Naive thymus-derived CD4-positive, alpha-beta T cell (primary cell): ENCODE measurements at places on chromosomes 13 and 19. TPM values are rescaled to one million over a fixed set of nuclear protein-coding genes. Genes with fewer than 3 reads are reported as not detected.

GRCh38 chr13:71869274-71869673, 2.3 kb upstream of the DACH1 start:
- DNase-seq, result no peak
- no peaks in the 10 kb centered on the region for H3K36me3 ChIP-seq
- peaks cover 5% of the 10 kb centered on the region for H3K4me1 ChIP-seq
- no peak overlapping the region for H3K4me3 ChIP-seq
- H3K27ac ChIP-seq, result no peak overlapping the region

DNA sequence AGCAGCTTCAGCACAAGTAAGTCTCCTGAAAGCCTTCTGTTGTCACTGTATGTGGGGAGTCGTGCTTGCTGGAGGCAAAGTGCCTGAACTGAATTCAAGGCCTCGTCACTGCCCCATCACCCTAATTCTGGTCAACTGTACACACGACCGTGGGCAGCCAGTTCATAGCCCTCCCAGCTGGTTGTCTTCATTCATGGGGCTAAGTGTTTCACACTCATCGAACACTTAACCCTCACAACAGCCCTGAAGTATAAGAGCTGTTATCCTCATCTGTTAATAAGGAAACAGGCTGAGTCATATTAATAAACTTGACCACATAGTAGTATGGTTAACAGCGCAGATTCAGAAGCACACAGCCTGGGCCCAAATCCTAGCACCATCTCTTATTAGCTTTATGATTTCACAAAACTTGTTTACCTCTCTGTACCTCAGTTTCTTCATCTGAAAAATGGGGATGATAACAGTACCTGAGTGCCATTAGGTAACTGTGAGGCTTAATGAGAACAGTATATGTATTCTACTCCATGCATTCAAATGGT, 66.7 kb downstream of the CDADC1 start:
- H3K4me3 ChIP-seq, result no peak overlapping the region
- no peak overlapping the region for H3K27ac ChIP-seq
- no peaks in the 10 kb centered on the region for H3K36me3 ChIP-seq
- H3K27me3 ChIP-seq, result no peaks in the 10 kb centered on the region
- H3K4me1 ChIP-seq, result no peaks in the 10 kb centered on the region

GRCh38 chr13:73351730-73352129, 292.9 kb downstream of the KLF5 start:
- no peaks in the 10 kb centered on the region for H3K36me3 ChIP-seq
- no peak overlapping the region for H3K27ac ChIP-seq
- H3K27me3 ChIP-seq, result no peaks in the 10 kb centered on the region
- H3K4me3 ChIP-seq, result no peak overlapping the region
- no peaks in the 10 kb centered on the region for H3K4me1 ChIP-seq

GRCh38 chr19:17579661-17580244, 24.3 kb downstream of the COLGALT1 start:
- H3K4me1 ChIP-seq, result no peaks in the 10 kb centered on the region
- H3K36me3 ChIP-seq, result peaks cover 73% of the 10 kb centered on the region
- H3K27me3 ChIP-seq, result no peaks in the 10 kb centered on the region
- H3K4me3 ChIP-seq, result no peak overlapping the region
- no peak overlapping the region for H3K27ac ChIP-seq

GRCh38 chr13:23440821-23441618, 7.5 kb upstream of the SACS start:
- no peak overlapping the region for H3K4me3 ChIP-seq
- no peaks in the 10 kb centered on the region for H3K4me1 ChIP-seq
- no peak for DNase-seq
- H3K27me3 ChIP-seq, result no peaks in the 10 kb centered on the region
- H3K27ac ChIP-seq, result no peak overlapping the region

GRCh38 chr13:95050800-95051615, 250.2 kb downstream of the ABCC4 start:
- no peaks in the 10 kb centered on the region for H3K36me3 ChIP-seq
- H3K4me3 ChIP-seq, result no peak overlapping the region
- H3K27ac ChIP-seq, result no peak overlapping the region
- no peaks in the 10 kb centered on the region for H3K27me3 ChIP-seq
- H3K4me1 ChIP-seq, result no peaks in the 10 kb centered on the region

DNA sequence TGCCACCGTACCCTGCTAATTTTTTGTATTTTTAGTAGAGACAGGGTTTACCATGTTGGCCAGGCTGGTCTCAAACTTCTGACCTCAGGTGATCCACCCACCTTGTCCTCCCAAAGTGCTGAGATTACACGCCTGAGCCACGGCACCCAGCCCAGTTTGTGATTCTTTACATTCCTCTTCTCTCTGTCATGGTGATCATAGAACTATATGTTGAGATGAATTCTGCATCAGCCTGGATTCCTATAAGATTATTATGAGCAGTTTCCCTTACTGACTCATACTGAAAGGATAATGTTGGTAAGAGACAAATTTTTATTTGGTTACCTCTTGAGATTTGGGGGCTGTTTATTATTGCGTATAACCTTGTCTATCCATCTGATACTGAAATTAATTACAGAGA, 121.5 kb upstream of the CSNK1A1L start:
- H3K27me3 ChIP-seq, result no peaks in the 10 kb centered on the region
- H3K36me3 ChIP-seq, result no peaks in the 10 kb centered on the region
- H3K4me1 ChIP-seq, result no peaks in the 10 kb centered on the region
- no peak for DNase-seq

DNA sequence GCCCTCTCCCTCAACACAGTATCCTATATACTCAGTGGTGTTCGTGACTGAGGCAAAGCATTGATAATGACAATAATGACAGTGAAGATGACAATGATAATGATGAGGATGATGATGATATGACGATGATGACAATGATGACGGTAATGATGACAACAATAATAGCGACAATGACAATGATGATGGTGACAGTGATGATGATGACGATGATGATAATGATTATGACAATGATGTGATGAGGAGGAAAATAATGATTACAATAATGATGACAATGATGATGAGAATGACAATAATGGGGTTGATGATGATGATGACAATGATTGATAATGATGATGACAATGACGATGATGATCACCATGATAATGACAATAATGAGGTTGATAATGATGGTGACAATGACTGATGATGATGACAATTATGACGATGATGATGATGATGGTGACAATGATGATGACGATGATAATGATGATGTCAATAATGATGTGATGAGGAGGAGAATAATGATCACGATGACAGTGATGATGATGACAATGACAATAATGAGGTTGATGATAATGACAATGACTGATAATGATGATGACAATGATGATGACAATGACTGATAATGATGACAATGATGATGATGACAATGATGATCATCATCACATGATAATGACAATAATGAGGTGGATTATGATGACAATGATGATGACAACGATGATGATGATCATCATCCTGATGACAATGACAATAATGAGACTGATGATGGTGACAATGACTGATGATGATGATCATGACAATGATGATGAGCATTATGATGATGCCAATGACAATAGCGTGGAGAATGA, 16.7 kb downstream of the ELSPBP1 start:
- H3K4me3 ChIP-seq, result no peak overlapping the region
- no peaks in the 10 kb centered on the region for H3K27me3 ChIP-seq
- no peaks in the 10 kb centered on the region for H3K36me3 ChIP-seq
- DNase-seq, result no peak
- H3K27ac ChIP-seq, result no peak overlapping the region

- H3K27ac ChIP-seq, result no peak overlapping the region
- no peaks in the 10 kb centered on the region for H3K27me3 ChIP-seq
- H3K4me3 ChIP-seq, result no peak overlapping the region
- H3K36me3 ChIP-seq, result peaks cover 9% of the 10 kb centered on the region
- H3K4me1 ChIP-seq, result no peaks in the 10 kb centered on the region
- no peak for DNase-seq
Observed at GRCh38 chr13:27556109-27556508, 64.2 kb downstream of the LNX2 start.

- H3K36me3 ChIP-seq, result no peaks in the 10 kb centered on the region
- H3K4me3 ChIP-seq, result no peak overlapping the region
- no peaks in the 10 kb centered on the region for H3K27me3 ChIP-seq
- H3K4me1 ChIP-seq, result no peaks in the 10 kb centered on the region
Observed at GRCh38 chr19:54877471-54877870, 3.4 kb downstream of the FCAR start.

DNA sequence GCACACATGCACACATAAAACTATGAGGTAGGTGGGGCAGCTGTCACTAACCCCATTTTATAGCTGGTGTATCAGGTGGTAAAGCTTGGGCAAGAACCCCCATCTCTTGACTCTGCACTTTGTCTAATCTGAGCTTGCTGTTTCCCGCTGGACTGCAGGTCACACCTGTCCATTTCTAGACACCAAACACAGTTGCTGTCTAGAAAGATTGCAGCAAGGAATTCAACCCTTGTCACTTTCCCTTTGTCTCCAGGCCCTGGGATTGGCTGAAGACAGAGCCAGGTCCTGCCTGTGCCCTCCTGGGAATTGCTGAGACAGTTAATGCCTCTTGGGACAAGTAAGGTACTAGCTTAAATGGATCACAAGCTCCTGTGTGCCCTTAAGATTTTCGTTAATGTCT, 83.8 kb downstream of the RNASEH2B start:
- H3K27ac ChIP-seq, result no peak overlapping the region
- H3K27me3 ChIP-seq, result no peaks in the 10 kb centered on the region
- H3K4me3 ChIP-seq, result no peak overlapping the region
- DNase-seq, result no peak
- H3K4me1 ChIP-seq, result peaks cover 10% of the 10 kb centered on the region
- H3K36me3 ChIP-seq, result no peaks in the 10 kb centered on the region

DNA sequence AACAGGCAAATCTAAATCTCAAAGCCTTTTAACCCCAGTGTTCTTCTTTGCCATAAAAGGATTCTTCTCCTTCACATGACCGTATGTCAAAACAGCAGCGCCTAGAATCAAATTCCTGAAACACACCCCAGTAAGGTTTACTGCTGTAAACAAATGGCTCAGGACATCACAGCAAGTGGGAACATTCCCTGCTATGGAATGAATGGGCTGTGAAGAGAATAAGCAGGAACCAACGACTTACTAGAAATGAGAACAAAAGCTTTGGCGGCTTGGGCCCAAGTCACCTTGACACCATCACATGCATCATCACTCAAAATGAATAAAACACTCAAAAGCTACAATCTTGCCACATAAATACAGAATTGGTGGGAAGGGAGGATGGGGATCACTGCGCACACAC, 80.4 kb upstream of the SPATA13 start:
- H3K36me3 ChIP-seq, result no peaks in the 10 kb centered on the region
- H3K27ac ChIP-seq, result no peak overlapping the region
- H3K4me3 ChIP-seq, result no peak overlapping the region
- no peaks in the 10 kb centered on the region for H3K4me1 ChIP-seq

DNA sequence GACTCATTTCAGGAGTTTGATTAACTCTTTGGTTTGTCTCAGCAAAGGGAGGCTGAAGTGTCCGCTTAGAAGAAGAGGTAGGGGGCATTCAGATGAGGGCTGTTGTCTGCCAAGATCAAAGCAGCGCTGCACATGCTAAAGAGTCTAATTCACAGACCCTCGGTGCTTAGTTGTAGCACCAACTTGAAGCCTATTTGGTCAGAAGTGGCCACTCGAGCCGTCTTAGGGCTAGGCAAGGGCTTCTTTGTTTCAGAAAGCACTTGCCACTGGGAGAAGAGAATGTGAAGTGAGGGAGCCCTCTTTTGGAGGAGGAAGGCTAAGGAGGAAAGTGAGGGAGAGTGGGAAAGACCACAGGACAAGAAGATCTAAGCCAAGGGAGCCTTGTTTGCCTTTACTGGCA, 313.4 kb upstream of the TMTC4 start:
- no peaks in the 10 kb centered on the region for H3K4me1 ChIP-seq
- H3K27me3 ChIP-seq, result no peaks in the 10 kb centered on the region
- H3K4me3 ChIP-seq, result no peak overlapping the region
- H3K36me3 ChIP-seq, result no peaks in the 10 kb centered on the region

- no peaks in the 10 kb centered on the region for H3K27me3 ChIP-seq
- no peaks in the 10 kb centered on the region for H3K36me3 ChIP-seq
- H3K4me3 ChIP-seq, result no peak overlapping the region
- no peaks in the 10 kb centered on the region for H3K4me1 ChIP-seq
Observed at GRCh38 chr13:30863796-30864195, 42.3 kb upstream of the MEDAG start.

GRCh38 chr13:101291206-101291605, 125.1 kb downstream of the NALCN start:
- no peaks in the 10 kb centered on the region for H3K36me3 ChIP-seq
- no peak overlapping the region for H3K4me3 ChIP-seq
- no peak for DNase-seq
- H3K27ac ChIP-seq, result no peak overlapping the region
- H3K27me3 ChIP-seq, result no peaks in the 10 kb centered on the region

The TIMM29 gene
- total RNA-seq, result 33.4 TPM

The GRIK5 gene
- 0.57 TPM for total RNA-seq

The TYROBP gene
- total RNA-seq, result 51.6 TPM

The CDADC1 gene
- total RNA-seq, result 14.5 TPM

The CGB8 gene
- not detected for total RNA-seq

The NANOS3 gene
- total RNA-seq, result not detected

The ZNF20 gene
- 4.8 TPM for total RNA-seq

The CYP4F12 gene
- not detected in 2 replicates for total RNA-seq

The DCLK1 gene
- not detected for total RNA-seq
